Activated CD8-positive, alpha-beta T cell treated with anti-CD3 and anti-CD28 coated beads for 36 hours (primary cell): ENCODE measurements at places on chromosomes 11 and 22. TPM values are rescaled to one million over a fixed set of nuclear protein-coding genes. Genes with fewer than 3 reads are reported as not detected.
A peak's percentile ranks its signal among the peaks of the same experiment; 100 is the strongest.

The POTEH gene
- not detected for total RNA-seq

The SF1 gene
- total RNA-seq = 342 TPM

The TBC1D22A gene
- 42.8 TPM for total RNA-seq

The CALCA gene
- total RNA-seq = not detected

- no peak overlapping the region for H3K4me3 ChIP-seq
- H3K27ac ChIP-seq = no peak overlapping the region
- H3K4me1 ChIP-seq = no peaks in the 10 kb centered on the region
- peaks cover 30% of the 10 kb centered on the region for H3K36me3 ChIP-seq
- no peak for DNase-seq
- H3K27me3 ChIP-seq = no peaks in the 10 kb centered on the region
Observed at GRCh38 chr22:29341056-29341848, 25.8 kb upstream of the RASL10A start.

- no peaks in the 10 kb centered on the region for H3K36me3 ChIP-seq
- peaks cover 10% of the 10 kb centered on the region for H3K27me3 ChIP-seq
- H3K27ac ChIP-seq = no peak overlapping the region
- H3K4me3 ChIP-seq = no peak overlapping the region
- H3K4me1 ChIP-seq = no peaks in the 10 kb centered on the region
- no peak for DNase-seq
Observed at GRCh38 chr11:78967811-78968210, 393.1 kb upstream of the NARS2 start.

- DNase-seq = no peak
- no peaks in the 10 kb centered on the region for H3K4me1 ChIP-seq
Observed at GRCh38 chr11:58994171-58994570, 54.9 kb downstream of the GLYATL1 start.

DNA sequence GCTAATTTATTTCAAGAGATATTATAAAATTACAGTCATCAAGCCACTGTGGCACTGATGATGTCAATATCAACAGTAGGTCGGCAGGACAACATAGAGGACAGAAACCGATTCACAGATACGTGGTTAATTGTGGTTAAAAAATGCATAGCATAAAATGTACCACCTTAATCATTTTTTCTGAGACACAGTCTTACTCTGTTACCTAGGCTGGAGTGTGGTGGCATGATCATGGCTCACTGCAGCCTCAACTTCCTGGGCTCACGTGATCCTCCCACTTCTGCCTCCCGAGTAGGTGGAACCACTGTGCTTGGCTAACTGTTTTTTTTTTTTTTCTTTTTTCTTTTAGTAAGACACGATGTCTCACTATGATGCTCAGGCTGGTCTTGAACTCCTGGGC is 21.0 kb upstream of the TOLLIP start:
- H3K27me3 ChIP-seq = no peaks in the 10 kb centered on the region
- H3K36me3 ChIP-seq = no peaks in the 10 kb centered on the region
- no peak overlapping the region for H3K27ac ChIP-seq
- no peak overlapping the region for H3K4me3 ChIP-seq
- peaks cover 12% of the 10 kb centered on the region for H3K4me1 ChIP-seq

GRCh38 chr22:49740242-49740641 is 87.4 kb downstream of the BRD1 start:
- no peak for DNase-seq
- H3K4me1 ChIP-seq = no peaks in the 10 kb centered on the region
- H3K4me3 ChIP-seq = no peak overlapping the region
- peaks cover 21% of the 10 kb centered on the region for H3K27me3 ChIP-seq

GRCh38 chr22:37995460-37995859 is 11.1 kb upstream of the SOX10 start:
- DNase-seq = no peak
- H3K27ac ChIP-seq = peak overlapping the region; percentile 55
- peaks cover 25% of the 10 kb centered on the region for H3K4me1 ChIP-seq
- no peaks in the 10 kb centered on the region for H3K36me3 ChIP-seq

GRCh38 chr22:49364398-49364797 is 463.3 kb downstream of the BRD1 start:
- DNase-seq = no peak
- H3K36me3 ChIP-seq = no peaks in the 10 kb centered on the region
- peaks cover 10% of the 10 kb centered on the region for H3K27me3 ChIP-seq
- H3K27ac ChIP-seq = no peak overlapping the region
- H3K4me3 ChIP-seq = no peak overlapping the region
- H3K4me1 ChIP-seq = no peaks in the 10 kb centered on the region

- H3K27me3 ChIP-seq = no peaks in the 10 kb centered on the region
- peaks cover 8% of the 10 kb centered on the region for H3K4me1 ChIP-seq
- no peak overlapping the region for H3K4me3 ChIP-seq
- peaks cover 5% of the 10 kb centered on the region for H3K36me3 ChIP-seq
- DNase-seq = no peak
Observed at GRCh38 chr11:9138133-9138453, 46.7 kb upstream of the SCUBE2 start.

- no peaks in the 10 kb centered on the region for H3K4me1 ChIP-seq
- H3K4me3 ChIP-seq = no peak overlapping the region
- peaks cover 8% of the 10 kb centered on the region for H3K27me3 ChIP-seq
- DNase-seq = no peak
Observed at GRCh38 chr11:34348919-34349318, 8.9 kb downstream of the ABTB2 start.

DNA sequence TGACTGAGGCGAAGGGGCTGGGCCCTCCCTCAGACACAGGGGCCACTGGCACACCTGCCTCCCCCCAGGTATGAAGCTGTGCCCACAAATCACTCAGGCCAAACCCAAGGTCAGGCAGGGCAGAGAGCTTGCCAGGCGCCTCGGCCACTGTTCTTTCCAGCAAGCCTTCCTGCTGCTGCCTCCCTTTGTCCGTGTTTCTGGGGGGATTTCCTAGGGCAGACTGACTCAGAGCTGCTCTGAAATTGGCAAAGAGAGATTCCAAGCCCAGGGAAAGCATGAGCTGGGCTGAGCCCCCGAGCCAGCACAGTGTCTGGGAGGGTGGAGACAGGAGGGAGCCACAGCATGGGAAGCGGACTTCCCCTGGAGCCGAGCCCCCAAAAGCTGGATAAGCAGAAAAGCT is 33.2 kb downstream of the PPP2R1B start:
- no peaks in the 10 kb centered on the region for H3K4me1 ChIP-seq
- DNase-seq = no peak
- H3K4me3 ChIP-seq = no peak overlapping the region
- H3K27me3 ChIP-seq = no peaks in the 10 kb centered on the region
- peaks cover 11% of the 10 kb centered on the region for H3K36me3 ChIP-seq

DNA sequence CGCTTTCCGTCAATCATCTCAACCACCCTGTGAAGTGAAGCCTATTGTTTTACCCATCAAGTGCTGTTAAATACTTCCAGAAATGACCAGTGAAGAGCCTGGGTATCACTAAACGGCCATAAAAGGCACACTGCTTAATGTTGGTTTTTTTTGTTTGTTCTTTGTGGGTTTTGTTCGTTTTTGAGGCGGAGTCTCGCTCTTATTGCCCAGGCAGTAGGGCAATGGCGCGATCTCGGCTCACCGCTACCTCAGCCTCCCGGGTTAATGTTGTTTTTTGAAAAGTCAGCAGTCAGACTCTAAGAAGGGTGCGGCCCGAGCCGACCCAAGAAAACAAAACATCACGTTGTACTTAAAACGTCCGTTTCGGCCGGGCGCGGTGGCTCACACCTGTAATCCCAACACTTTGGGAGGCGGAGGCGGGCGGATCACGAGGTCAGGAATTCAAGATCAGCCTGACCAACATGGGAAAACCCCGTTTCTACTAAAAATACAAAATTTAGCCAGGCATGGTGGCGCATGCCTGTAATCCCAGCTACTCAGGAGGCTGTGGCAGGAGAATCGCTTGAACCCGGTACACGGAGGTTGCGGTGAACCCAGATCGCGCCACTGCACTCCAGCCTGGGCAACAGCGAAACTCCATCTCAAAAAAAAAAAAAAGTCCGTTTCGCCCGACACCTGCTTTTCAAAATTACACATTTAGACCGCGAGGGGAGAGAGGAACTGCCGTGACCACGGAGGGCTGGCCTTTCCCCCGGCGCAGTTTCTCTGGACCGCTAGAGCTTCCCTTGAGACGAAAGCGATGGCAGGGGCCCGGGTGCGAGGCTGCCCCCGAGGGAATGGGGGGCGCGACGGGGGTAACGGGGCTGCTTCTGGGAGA is 714 bp downstream of the CD59 start:
- H3K4me3 ChIP-seq = peak overlapping the region; percentile 81
- peak overlapping the region; percentile 80 for H3K27ac ChIP-seq
- peaks cover 37% of the 10 kb centered on the region for H3K4me1 ChIP-seq
- peaks cover 9% of the 10 kb centered on the region for H3K36me3 ChIP-seq
- peak; percentile 63 for DNase-seq

GRCh38 chr22:18109410-18110193 is 1.0 kb upstream of the TUBA8 start:
- H3K4me1 ChIP-seq = peaks cover 34% of the 10 kb centered on the region
- H3K36me3 ChIP-seq = peaks cover 27% of the 10 kb centered on the region
- H3K27ac ChIP-seq = no peak overlapping the region
- H3K27me3 ChIP-seq = peaks cover 39% of the 10 kb centered on the region
- DNase-seq = no peak

- no peak overlapping the region for H3K4me3 ChIP-seq
- H3K4me1 ChIP-seq = peaks cover 3% of the 10 kb centered on the region
- no peak for DNase-seq
- H3K27ac ChIP-seq = no peak overlapping the region
- peaks cover 10% of the 10 kb centered on the region for H3K27me3 ChIP-seq
Observed at GRCh38 chr11:2276280-2277007, 6.1 kb upstream of the ASCL2 start.

GRCh38 chr11:65341856-65342255 is 8.2 kb downstream of the DPF2 start:
- no peak for DNase-seq
- no peaks in the 10 kb centered on the region for H3K27me3 ChIP-seq
- H3K36me3 ChIP-seq = peaks cover 50% of the 10 kb centered on the region
- peaks cover 17% of the 10 kb centered on the region for H3K4me1 ChIP-seq
- no peak overlapping the region for H3K4me3 ChIP-seq

GRCh38 chr11:118621071-118621783 is 13.8 kb downstream of the PHLDB1 start:
- H3K4me3 ChIP-seq = peak overlapping the region; percentile 53
- no peaks in the 10 kb centered on the region for H3K36me3 ChIP-seq
- DNase-seq = peak; percentile 44
- H3K27ac ChIP-seq = no peak overlapping the region
- peaks cover 9% of the 10 kb centered on the region for H3K4me1 ChIP-seq
- peaks cover 14% of the 10 kb centered on the region for H3K27me3 ChIP-seq

GRCh38 chr11:65311170-65311678 is 3.4 kb upstream of the CDC42EP2 start:
- no peak for DNase-seq
- H3K4me3 ChIP-seq = no peak overlapping the region
- H3K27ac ChIP-seq = no peak overlapping the region
- H3K4me1 ChIP-seq = peaks cover 4% of the 10 kb centered on the region
- H3K36me3 ChIP-seq = no peaks in the 10 kb centered on the region
- peaks cover 9% of the 10 kb centered on the region for H3K27me3 ChIP-seq

DNA sequence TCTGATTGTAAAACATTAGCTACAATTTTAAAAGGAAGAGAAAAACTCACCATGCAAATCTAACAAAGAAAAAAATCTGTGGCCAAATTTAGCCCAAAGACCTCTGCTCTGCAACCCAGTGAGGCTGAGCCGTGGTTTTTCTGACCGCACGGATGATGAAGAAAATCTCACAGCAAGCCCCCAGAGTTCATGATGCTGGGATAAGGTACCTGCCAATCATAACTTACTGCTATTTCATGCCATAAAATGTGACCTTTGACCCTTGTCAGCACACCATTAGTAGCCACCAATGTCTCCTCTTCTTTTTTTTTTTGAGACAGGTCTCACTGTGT is 11.1 kb downstream of the CERK start:
- peaks cover 50% of the 10 kb centered on the region for H3K4me1 ChIP-seq
- no peak for DNase-seq
- H3K4me3 ChIP-seq = no peak overlapping the region
- peaks cover 18% of the 10 kb centered on the region for H3K36me3 ChIP-seq
- no peak overlapping the region for H3K27ac ChIP-seq

DNA sequence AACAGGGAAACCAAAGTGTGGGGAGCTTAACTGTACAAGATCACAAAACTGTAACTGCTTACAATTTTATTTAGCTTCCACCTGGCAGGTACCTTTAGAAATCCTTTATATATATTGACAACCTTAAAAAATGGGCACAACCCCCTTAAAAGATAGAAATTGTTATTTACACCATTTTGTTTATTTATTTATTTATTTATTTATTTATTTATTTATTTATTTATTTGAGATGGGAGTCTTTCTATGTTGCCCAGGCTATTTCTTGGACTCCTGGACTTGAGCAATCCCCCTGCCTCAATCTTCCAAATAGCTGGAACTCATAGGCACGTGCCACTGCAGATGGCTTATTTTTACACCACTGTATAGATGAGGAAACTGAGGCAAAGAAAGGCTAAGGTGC is 74.5 kb downstream of the INSC start:
- H3K4me3 ChIP-seq = no peak overlapping the region
- no peaks in the 10 kb centered on the region for H3K36me3 ChIP-seq

GRCh38 chr11:126492331-126493082 is 137.0 kb downstream of the ST3GAL4 start:
- no peaks in the 10 kb centered on the region for H3K27me3 ChIP-seq
- no peaks in the 10 kb centered on the region for H3K4me1 ChIP-seq
- H3K4me3 ChIP-seq = no peak overlapping the region
- H3K27ac ChIP-seq = no peak overlapping the region
- no peaks in the 10 kb centered on the region for H3K36me3 ChIP-seq
- no peak for DNase-seq

GRCh38 chr11:127576210-127576609 is 575.6 kb upstream of the KIRREL3 start:
- DNase-seq = no peak
- no peak overlapping the region for H3K4me3 ChIP-seq
- H3K36me3 ChIP-seq = no peaks in the 10 kb centered on the region
- peaks cover 1% of the 10 kb centered on the region for H3K27me3 ChIP-seq

DNA sequence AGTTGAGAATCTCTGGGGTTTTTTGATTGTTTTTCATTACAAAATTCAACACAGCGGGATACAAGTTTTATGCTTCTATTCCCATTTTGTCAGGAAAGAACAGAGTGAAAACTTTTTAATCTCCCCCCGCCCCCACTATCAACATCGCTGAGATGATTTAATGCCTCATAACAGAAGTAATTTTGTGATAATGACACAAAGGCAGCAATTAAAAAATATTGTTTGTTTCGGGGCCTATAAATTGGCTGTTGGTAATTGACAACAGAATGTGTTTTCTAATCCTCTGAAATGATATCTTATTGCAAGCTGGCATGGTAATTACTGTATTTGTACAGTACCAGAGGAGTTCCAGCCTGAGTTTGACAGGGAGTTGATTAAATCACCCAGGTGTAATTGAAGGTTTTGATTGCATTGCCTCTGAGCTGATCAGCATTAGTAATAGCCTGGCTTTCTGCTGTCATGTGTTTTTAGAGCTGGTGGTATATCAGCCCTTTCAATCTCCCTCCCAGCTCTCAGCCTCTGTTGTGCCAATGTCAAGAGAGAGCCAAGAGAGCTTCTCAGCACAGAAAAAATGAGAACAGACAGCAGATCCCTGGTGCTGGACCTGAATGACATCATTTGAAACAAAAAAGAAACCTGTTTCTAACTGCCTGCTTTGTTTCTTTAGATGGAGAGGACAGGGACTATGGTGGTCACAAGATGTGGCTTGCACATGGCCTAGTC is 265.1 kb downstream of the FAM76B start:
- no peak overlapping the region for H3K27ac ChIP-seq
- DNase-seq = no peak
- H3K27me3 ChIP-seq = peaks cover 2% of the 10 kb centered on the region
- no peaks in the 10 kb centered on the region for H3K36me3 ChIP-seq
